ENCODE measurements at places on chromosomes 11 and 22.

GRCh38 chr11:75263944-75264349, 23.4 kb downstream of the TPBGL start:
- DNase-seq: no peak

- DNase-seq: no peak
Observed at GRCh38 chr11:78646564-78647185, 72.0 kb upstream of the NARS2 start.

- no peak for DNase-seq
Observed at GRCh38 chr11:62463121-62463542, 44.3 kb downstream of the SCGB1A1 start.

- DNase-seq: no peak
Observed at GRCh38 chr11:46508360-46508759, 85.5 kb downstream of the AMBRA1 start.

- DNase-seq: no peak
Observed at GRCh38 chr11:121596195-121597155, 143.7 kb upstream of the SORL1-AS1 start.

DNA sequence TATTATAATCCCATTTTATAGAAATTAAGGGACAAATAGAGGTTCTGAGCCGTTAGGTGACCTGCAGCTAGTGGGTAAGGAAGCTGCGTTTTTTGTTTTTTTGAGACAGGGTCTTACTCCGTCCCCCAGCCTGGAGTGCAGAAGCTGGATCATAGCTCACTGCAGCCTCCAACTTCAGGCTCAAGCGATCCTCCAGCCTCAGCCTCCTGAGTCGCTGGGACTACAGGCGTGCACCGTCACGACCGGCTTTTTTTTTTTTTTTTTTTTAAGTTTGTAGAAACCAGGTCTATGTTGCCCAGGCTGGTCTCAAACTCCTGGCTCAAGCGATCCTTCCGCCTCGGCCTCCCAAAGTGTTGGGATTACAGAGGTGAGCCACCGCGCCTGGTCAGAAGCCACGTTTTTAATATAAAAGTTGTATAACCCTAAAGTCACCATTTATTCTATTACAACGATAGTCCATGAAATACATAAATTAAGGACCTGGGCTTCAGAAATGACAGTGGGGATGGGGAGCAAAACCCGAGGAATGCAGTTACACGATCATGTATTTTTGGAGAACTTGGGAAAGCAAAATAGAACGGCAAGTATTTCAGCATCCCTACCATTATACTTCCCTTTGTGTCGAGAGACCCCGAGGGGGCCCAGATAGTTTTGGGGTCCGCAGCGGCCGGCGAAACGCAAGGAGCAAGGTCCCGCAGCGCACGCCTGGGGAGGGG, 638 bp downstream of the SAAL1 start:
- DNase-seq: no peak

DNA sequence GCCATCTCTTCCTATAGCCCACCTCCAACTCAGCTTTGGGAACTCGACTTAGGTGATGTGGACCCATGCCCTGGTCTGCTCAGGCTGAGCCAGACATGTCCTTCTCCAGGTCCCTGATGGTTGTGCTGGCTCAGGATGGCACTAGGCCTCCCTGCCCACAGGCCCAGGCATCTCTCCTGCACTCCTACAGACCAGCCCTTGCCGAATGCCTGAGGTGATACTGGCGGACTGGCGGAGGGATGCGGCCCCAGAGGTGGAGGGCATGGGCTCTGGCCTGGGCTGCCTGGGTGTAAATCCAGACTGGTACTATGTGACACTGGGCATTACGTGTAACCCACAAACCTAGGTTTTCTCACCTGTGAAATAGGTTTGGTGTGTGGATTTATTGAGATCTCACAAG, 352.8 kb downstream of the SHANK2 start:
- DNase-seq: no peak

GRCh38 chr11:20388096-20389055, 860 bp downstream of the PRMT3 start:
- DNase-seq: no peak

DNA sequence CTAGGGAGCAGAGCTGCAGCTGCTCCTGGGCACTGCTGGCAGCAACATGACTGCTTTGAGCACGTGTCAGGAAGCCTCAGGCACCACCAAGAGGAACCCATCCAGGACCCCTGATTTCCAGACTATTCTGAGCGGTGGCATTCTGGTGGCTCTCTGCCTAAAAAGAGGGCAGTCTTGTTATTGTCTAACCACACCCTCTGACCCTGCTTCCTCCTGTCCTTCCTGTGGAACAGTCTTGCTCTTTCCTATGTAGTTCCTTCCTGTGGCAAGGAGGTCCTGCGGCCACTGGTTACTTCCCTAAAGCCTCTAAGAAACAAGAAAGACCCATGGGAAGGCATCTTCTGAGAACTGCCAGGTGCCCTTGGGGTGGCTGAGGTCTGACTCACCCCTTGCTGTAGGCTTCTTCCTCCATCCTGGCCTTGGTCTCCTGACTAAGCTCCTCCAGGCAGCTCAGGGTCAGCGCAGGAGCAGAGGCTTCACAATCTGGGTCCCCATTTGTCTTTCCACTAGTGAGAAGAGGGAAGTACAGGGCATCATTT, 13.1 kb upstream of the LYVE1 start:
- no peak for DNase-seq

GRCh38 chr11:30710221-30710620, 124.1 kb upstream of the MPPED2 start:
- no peak for DNase-seq

DNA sequence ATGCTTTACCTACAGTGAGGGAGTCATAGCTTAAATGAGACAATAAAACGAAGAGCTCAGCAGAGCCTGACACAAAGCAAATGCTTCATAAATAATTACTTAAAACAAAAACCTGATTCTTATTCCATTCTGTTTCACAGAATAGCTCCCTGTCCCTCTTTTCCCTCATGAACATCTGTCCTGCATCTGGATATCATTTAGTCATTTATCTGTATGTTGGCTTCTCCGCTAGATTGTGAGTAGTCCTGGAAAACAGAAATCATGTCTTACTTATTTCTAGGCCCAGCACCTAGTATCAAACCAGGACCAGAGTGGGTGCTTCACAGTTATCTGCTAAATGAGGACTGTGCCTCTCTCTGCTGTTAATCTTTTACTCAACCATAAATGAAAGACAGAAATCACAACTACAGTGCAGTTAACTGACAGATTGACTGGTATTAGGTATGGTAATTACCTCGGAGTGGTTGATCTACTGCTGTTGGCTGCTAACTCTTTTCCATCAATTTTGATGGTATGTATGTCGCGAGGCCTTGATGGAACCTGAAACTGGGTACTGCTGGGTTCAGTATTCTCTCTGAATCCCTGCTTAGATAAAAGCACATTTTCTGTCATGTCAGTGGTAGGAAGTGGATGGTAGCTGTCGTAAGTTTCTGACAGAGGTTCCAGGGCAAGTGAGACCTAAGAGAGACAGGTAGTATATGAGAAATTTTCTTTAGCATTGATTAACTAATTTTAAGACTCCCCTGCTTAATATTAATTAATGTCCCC, 31.5 kb downstream of the C2CD3 start:
- no peak for DNase-seq

DNA sequence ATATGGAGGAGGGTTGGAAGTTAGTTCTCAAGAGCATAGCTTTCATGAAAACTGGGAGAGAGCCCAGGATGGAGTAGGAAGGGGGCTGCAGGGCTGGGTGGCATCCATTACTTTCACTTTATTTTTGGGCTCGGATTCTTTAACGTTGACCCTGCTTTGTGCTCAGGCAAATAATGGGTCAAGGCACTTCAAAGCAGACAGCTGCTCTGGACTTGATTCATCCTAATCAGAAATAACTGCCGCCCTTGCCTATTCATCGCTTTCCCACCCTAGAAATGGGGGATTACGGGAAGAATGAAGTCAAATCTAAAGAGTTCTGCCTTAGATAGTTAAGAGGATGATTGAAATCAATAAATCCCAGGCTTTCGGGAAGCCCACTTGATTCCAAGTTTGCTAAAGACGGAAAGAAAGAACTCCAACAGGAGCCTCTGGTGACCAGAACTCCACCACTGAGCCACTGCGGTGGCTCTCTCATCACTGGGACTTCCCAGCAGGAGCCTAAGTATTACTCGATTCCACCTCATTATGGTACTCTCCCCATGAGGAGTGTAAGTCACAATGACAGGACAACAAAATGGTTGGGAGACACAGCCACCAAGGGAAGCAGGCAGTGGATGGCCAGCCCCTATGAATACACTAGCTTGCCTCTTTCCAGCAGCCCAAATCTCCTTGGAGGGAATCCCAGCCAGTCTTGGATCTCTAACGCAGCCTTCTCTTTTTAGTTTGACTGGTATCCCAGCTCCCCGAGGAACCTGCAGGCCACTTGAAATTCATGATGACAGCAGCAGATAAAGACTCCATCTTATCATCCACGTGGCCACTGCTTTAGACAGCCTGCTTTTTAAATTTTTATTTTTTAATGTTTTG, 815.5 kb downstream of the NTM start:
- no peak for DNase-seq

DNA sequence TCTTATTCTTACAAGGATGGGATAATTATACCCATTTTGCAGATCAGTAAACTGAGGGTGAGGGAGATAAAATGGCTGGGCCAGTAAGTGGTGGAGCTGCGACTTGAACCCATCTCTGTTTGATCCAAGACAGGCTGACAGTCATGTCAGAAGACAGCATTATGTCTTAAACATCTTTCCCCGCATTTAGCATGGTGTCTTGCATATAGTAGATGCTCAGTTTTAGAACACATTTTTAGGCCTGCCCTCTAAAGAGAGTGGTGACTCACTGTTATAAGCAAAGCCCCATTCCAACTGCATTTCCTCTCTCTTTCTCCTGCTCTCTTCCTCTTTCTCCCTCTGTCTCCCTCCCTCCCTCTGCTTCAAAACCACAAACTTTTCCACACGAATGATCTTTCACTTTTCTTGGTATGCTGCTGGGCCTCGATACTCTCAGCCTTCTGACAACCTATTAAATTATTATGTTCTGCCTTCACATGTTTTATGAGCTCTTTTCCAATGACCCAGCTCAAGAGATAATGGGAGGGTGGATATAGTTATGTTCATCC, 25.2 kb downstream of the CWC15 start:
- no peak for DNase-seq

DNA sequence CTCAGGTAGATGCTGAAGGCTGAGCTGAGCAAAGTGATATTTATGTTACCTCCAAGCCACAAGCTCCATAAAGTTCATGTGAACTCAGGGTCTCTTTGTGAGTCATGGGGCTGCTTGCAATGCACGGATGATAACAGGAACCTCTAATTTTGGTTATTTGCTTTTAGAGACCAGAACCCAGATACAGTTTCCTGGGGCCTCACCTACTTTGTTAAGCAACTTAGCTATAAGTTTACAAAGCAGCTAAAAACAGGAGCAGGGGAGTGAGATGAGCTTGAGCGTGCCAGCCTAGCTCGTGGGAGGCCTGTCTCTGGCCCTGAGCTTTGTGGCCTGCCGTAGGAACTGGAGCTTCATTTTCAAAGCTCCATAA, 29.2 kb downstream of the SREBF2 start:
- DNase-seq: no peak

- DNase-seq: no peak
Observed at GRCh38 chr11:69841859-69842698, 22.9 kb upstream of the FGF3 start.
